ENCODE measurements at places on chromosomes 1 and 21.
A peak's percentile ranks its signal among the peaks of the same experiment; 100 is the strongest.

GRCh38 chr1:197778366-197778945, 3.2 kb upstream of the DENND1B start:
- no peak for DNase-seq

- DNase-seq = no peak
These were observed 31.7 kb upstream of the CACYBP start for GRCh38 chr1:174967845-174968705.

DNA sequence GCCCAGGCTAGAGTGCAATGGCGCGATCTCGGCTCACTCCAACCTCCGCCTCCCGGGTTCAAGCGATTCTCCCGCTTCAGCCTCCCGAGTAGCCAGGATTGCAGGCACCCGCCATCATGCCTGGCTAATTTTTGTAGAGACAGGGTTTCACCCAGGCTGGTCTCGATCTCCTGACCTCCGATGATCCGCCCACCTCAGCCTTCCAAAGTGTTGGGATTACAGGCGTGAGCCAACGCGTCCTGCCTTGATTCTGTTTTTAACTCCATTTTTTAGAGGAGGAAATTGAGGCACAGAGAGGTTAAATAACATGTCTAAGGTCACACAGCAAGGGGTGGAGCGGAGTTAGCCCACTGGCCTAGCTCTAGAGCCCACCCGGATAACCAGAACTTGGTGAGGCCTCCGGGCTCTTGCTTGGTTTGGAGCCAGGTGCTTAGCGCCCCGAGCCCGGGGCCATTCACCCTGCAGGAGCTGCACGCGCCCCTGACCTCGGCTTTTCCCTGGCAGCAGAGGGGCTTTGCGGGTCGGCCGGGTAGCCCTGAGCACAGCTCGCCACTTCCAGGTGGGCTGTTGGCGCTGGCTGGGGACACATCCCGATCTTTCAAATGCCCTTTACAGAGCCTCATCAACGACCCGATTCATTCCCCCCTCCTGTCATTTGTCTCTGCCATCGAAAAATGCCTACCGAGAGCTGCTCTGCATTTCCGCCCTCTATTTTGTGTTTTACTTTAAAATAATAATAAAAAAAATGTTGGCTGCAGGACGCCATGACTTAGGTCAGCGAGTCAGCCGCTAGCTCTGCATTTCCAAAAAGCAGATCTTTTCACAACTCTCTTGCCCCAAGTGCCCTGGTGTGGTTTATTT, 11.2 kb downstream of the SIM2 start:
- peak; percentile 1 for DNase-seq

- no peak for DNase-seq
These were observed 72.9 kb upstream of the RGS4 start for GRCh38 chr1:162996261-162996660.

- no peak for DNase-seq
These were observed 4.9 kb upstream of the HENMT1 start for GRCh38 chr1:108665771-108666170.

DNA sequence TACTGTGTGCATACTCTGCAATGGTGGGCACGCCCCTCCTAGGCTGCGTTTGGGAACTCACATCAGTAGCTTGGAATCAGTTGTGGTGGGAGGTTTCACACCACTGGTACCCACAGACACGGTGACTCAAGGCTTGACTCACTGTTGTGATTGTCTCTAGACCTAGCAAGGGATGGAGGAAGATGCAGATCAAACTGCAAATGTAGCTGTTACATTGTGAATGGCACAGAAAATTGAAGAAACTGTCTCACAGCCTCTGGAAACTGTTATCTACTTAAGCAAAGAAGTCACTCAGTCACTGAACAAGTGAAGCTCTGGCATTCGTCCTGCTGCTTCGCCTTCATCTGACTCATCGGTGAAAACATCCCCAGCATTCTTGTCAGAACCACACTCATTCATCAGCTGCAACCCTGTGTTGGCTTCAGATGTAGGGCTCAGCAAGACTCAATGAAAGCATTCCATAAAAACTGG, 59.5 kb downstream of the POFUT2 start:
- no peak for DNase-seq

GRCh38 chr1:171403393-171403792, 81.9 kb upstream of the PRRC2C start:
- no peak for DNase-seq

Measured in right forelimb (tissue), 1 donor.